ENCODE measurements at places on chromosomes 4 and X. TPM values are rescaled to one million over a fixed set of nuclear protein-coding genes. Genes with fewer than 3 reads are reported as not detected.

GRCh38 chr4:121863799-121864198 is 6.5 kb downstream of the BBS7 start:
- H3K4me1 ChIP-seq, result no peaks in the 10 kb centered on the region
- H3K4me3 ChIP-seq, result no peak overlapping the region
- DNase-seq, result no peak
- no peaks in the 10 kb centered on the region for H3K36me3 ChIP-seq
- no peak overlapping the region for H3K27ac ChIP-seq
- H3K27me3 ChIP-seq, result no peaks in the 10 kb centered on the region

DNA sequence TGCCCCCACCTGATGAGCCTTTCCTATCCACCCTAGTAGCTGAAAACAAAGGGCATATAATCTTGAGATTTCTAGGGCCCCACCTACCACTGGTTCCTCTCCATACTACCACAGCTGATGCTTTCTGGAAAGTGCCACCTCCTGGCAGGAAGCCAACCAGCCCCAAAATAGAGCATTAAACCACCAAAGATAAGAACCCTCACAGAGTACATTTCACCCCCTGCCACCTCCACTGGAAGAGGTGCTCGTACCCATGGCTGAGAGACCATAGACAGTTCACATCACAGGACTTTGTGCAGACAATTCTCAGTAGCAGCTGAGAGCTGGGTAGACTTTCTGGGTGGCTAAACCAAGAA is 94.1 kb downstream of the IRS4 start:
- no peak overlapping the region for H3K27ac ChIP-seq
- no peaks in the 10 kb centered on the region for H3K4me1 ChIP-seq
- no peaks in the 10 kb centered on the region for H3K36me3 ChIP-seq
- no peaks in the 10 kb centered on the region for H3K27me3 ChIP-seq

GRCh38 chr4:156290811-156291210 is 337.1 kb upstream of the CTSO start:
- H3K4me3 ChIP-seq, result no peak overlapping the region
- H3K36me3 ChIP-seq, result no peaks in the 10 kb centered on the region
- H3K27me3 ChIP-seq, result no peaks in the 10 kb centered on the region
- no peaks in the 10 kb centered on the region for H3K4me1 ChIP-seq

- no peaks in the 10 kb centered on the region for H3K36me3 ChIP-seq
- H3K27me3 ChIP-seq, result no peaks in the 10 kb centered on the region
- DNase-seq, result no peak
- H3K4me3 ChIP-seq, result no peak overlapping the region
- no peak overlapping the region for H3K27ac ChIP-seq
Observed at GRCh38 chr4:180542445-180543100, 1700.6 kb upstream of the TENM3 start.

The ACE2 gene
- total RNA-seq, result not detected
